Heart right ventricle (tissue), 16 donors: ENCODE measurements at places on chromosomes 13 and 19. TPM values are rescaled to one million over a fixed set of nuclear protein-coding genes. Genes with fewer than 3 reads are reported as not detected.

The SIGLEC14 gene
- polyA plus RNA-seq: 0.37 TPM

DNA sequence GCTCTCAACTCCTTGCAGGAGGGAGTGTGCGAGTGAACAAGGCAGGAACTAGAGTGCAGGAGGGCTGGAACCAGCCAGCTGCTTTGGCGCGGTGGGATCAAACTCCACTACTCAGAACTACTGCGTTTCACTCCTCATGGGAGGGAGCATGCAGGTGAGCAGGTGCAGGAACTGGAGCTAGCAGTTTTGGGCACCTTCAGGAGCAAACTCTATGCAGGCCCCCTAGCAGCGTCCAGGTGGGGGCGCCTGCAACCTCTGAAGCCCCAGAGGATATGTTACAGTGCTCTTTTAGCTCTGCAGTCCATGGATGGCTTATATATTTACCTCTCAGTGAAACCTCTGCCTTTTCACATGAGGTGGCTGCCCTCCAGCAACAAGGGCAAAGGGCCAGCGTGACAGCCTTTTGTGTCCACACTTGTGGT lies 1303.4 kb downstream of the PCDH9 start:
- H3K4me1 ChIP-seq: no peaks in the 10 kb centered on the region
- no peak overlapping the region for H3K27ac ChIP-seq
- H3K27me3 ChIP-seq: no peaks in the 10 kb centered on the region
- no peak overlapping the region for H3K4me3 ChIP-seq
- peak; percentile 11 for DNase-seq

GRCh38 chr19:19171821-19172532 lies 1.9 kb upstream of the MEF2B start:
- no peak for DNase-seq
- H3K4me1 ChIP-seq: peaks cover 14% of the 10 kb centered on the region
- no peaks in the 10 kb centered on the region for H3K27me3 ChIP-seq
- no peak overlapping the region for H3K4me3 ChIP-seq
- H3K27ac ChIP-seq: no peak overlapping the region

GRCh38 chr19:14659874-14660489 lies 14.7 kb downstream of the ADGRE3 start:
- peaks cover 16% of the 10 kb centered on the region for H3K27me3 ChIP-seq
- no peak for DNase-seq
- no peak overlapping the region for H3K4me3 ChIP-seq

GRCh38 chr13:75123428-75123827 lies 358.5 kb downstream of the TBC1D4 start:
- no peak overlapping the region for H3K4me3 ChIP-seq
- no peaks in the 10 kb centered on the region for H3K27me3 ChIP-seq
- H3K36me3 ChIP-seq: no peaks in the 10 kb centered on the region
- no peaks in the 10 kb centered on the region for H3K4me1 ChIP-seq
- no peak overlapping the region for H3K27ac ChIP-seq
- DNase-seq: no peak

DNA sequence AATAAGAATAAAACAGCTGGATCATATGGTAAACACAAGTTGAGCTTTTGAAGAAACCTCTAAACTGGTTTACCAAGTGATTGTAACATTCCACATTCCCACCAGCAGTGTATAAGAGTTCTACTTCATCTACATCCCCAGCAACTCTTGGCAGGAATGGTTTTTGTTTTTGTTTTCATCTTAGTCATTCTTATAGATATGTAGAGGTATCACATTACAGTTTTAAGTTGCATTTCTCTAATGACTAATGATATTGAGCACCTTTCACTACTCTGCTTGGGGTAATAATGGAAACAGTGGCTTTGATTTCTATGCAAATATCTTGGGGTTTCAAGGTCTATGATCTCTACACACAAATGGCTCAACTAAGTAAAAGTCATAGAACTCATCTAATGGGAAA lies 614.5 kb downstream of the TBC1D4 start:
- H3K4me3 ChIP-seq: no peak overlapping the region
- no peaks in the 10 kb centered on the region for H3K36me3 ChIP-seq
- no peaks in the 10 kb centered on the region for H3K27me3 ChIP-seq
- DNase-seq: no peak

DNA sequence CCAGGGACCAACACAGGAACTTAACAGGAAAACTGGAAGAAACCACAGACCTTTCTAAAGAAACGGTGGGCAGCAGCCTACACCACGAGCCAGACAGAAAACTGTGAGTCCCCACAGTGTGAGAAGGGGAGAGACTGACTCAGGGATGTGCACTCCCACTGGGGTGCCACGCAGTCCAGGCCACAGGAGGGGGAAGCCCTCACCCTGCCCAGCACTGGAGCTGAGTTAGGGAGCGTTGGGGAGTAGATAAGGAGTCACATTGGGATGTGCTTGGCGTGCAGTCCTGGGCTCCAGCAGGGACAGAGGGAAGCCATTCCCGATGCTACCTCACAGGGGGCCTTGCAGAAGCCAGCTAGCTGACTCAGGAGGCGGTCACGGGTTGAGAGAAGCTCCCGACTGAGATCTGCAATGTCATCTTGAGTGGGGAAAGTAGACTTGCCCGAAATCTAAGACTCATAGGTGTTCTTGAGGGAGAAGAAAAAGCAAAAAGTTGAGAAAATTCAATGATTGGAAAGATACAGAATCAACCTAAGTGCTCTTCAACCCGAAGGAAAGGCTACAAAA lies 17.3 kb downstream of the SIGLEC8 start:
- DNase-seq: no peak
- H3K36me3 ChIP-seq: no peaks in the 10 kb centered on the region
- no peak overlapping the region for H3K4me3 ChIP-seq
- no peak overlapping the region for H3K27ac ChIP-seq

The KHSRP gene
- polyA plus RNA-seq: 73.7 TPM

DNA sequence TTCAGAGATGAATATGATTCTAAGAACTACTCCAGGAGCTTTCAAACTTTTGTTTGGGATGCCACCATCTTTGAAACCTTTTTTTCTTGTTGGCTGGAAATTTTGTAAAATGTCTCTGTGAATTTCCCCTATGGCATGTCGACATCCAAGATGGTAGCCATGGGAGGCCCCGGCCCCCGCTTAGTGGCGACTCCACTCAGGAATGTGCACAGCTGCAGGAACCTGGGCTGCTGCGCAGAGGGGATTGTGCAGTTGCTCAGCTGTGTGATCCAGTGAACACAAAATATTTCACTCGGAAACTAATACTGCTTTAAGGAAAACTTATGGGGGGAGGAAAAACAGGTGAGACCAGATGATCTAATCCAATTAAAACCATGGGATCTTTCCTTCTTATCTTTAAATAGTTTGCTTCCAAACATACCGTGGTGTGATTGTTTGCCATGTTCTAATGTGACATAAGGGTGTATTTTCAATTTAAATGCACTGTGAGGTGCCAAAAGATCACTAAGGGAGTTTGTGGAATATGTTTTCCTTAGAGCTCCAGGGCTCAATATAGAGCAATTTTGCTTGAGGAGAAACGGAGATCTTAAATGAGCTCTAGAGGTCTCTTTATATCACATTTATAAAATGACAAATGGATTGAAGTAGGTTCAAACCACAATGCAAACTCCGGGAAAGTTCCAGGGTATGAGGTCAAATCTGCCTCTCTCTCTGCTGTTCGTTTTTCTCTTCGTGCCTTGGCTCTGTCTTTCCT lies 497.7 kb downstream of the FGF9 start:
- H3K36me3 ChIP-seq: no peaks in the 10 kb centered on the region
- H3K27me3 ChIP-seq: no peaks in the 10 kb centered on the region
- DNase-seq: no peak
- H3K4me1 ChIP-seq: no peaks in the 10 kb centered on the region
- no peak overlapping the region for H3K4me3 ChIP-seq

The CGB7 gene
- 0.37 TPM for polyA plus RNA-seq

DNA sequence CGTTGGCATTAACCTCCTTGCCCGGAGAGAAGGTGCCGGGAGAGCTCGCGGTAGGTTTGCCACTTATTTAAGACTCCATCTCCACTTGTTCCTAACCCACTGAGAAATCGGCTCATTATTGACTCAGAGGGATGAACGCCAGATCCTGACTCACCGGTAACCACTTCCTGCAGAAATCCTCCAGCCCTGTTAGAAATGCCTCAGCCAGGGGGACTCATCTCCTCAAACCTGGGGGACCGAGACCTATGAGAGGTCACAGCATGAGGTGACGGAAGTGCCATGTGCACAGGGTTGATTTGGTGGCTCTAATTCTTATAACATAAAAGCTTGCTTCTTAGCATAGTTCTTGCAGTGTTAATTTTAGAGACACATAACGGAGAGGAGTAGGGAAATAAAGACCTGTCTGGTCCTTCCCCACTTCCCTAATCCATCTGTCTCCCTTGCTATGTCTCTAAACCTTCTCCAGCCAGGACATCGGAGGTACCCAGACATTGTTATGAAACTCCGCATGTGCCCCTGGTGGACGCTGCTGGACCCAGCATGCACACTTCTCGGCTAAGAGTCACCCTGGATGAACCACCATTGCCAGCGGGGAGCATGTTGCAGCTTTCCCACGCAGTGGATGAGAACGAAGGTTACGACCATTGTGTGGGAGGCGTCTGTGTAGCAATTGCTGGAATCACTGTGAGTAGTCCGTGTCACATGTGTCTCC lies 158.9 kb downstream of the EFNB2 start:
- no peaks in the 10 kb centered on the region for H3K36me3 ChIP-seq
- H3K27ac ChIP-seq: no peak overlapping the region
- H3K4me3 ChIP-seq: no peak overlapping the region
- no peak for DNase-seq

- no peaks in the 10 kb centered on the region for H3K27me3 ChIP-seq
- peak overlapping the region; percentile 83 for H3K27ac ChIP-seq
- H3K4me3 ChIP-seq: peak overlapping the region; percentile 84
- H3K4me1 ChIP-seq: peaks cover 6% of the 10 kb centered on the region
- H3K36me3 ChIP-seq: no peaks in the 10 kb centered on the region
Measured at GRCh38 chr19:2820112-2820702, 539 bp downstream of the ZNF554 start.

GRCh38 chr13:97843189-97843588 lies 110.3 kb upstream of the IPO5 start:
- no peak for DNase-seq

The COX7A1 gene
- polyA plus RNA-seq: 2,441 TPM

The APC2 gene
- 0.15 TPM for polyA plus RNA-seq

The CCL25 gene
- not detected for polyA plus RNA-seq

DNA sequence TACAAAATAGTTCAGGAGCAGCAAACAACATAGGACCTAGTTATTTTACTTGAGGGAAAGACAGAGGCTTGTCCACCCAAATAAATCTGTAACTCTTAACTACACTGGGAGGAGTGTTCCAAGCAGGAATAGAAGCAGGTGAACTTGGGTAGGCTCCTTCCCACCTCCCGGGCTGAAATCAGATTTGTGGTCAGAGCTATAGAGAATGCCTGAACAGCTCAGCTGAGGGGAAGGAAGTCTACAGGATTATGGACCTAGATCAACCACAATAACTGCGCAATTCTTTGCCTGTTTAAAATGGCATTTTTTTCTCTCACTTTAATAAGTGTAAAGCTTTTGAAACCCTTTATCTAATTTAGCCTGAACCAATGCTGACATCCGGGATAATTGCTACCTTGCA lies 73.5 kb upstream of the IRS2 start:
- H3K27ac ChIP-seq: no peak overlapping the region
- H3K4me1 ChIP-seq: no peaks in the 10 kb centered on the region
- no peak for DNase-seq
- no peaks in the 10 kb centered on the region for H3K27me3 ChIP-seq
- H3K36me3 ChIP-seq: no peaks in the 10 kb centered on the region
- no peak overlapping the region for H3K4me3 ChIP-seq

- no peaks in the 10 kb centered on the region for H3K27me3 ChIP-seq
- peaks cover 6% of the 10 kb centered on the region for H3K4me1 ChIP-seq
- no peak for DNase-seq
Measured at GRCh38 chr13:44298314-44298713, 75.3 kb upstream of the SERP2 start.

DNA sequence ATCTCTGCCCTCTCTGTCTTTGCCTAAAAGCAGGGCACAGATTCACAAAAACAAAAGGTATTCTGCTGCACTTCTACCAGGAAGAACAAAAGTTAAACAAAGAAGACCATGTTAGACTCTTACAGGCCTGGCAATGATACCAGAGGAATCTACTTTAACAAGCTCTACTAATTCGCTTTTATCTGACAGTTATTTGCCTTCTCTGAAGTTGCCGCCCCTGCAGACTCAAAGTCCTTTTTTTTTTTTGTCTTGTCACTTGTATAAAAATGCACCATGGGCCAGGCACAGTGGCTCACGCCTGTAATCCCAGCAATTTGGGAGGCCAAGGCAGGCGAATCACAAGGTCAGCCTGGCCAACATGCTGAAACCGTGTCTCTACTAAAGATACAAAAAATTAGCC lies 176.5 kb upstream of the UBL3 start:
- DNase-seq: no peak
- no peak overlapping the region for H3K4me3 ChIP-seq
- no peaks in the 10 kb centered on the region for H3K4me1 ChIP-seq
- no peaks in the 10 kb centered on the region for H3K27me3 ChIP-seq
- no peak overlapping the region for H3K27ac ChIP-seq

The BRCA2 gene
- 0.07 TPM for polyA plus RNA-seq

DNA sequence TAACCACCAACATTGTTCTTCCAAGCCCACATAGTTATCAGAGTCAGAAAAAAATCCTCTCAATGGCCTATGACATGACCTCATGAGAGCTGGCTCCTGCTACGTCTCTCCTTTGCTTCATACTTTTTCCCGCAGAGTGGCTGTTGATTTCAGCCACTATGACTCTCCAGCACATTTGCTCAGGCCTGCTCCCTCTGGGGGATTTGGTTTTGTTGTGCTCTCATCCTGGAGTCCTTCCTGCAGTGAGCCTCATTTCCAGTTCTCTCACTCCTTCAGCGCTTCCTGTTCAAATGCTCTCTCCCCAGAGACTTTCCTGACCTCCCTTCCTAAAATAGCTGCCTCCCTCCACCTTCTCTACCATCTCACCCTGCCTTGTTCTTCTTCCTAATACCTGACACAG lies 72.0 kb upstream of the USP29 start:
- no peaks in the 10 kb centered on the region for H3K27me3 ChIP-seq
- DNase-seq: no peak
- no peaks in the 10 kb centered on the region for H3K36me3 ChIP-seq
- H3K4me3 ChIP-seq: no peak overlapping the region
- H3K4me1 ChIP-seq: no peaks in the 10 kb centered on the region
- no peak overlapping the region for H3K27ac ChIP-seq

DNA sequence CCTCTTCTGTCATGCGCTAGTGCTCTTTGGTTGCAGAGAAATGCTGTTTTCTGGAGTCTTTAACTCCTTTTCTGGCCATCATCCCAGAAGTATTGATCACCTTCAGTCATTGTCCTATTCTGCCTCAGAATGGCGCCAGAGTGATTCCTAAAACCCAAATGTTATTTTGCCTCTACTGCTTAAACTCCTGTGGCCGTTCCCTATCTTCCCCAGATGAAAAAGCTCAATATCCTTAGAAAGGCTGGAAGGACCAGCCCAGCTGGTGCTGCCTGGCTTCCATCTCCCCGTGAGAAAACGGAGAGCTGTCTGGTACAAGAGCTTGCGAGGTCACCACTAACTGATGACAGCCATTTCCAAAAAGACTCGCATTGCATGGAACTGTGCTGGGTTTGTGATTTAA lies 179.1 kb downstream of the RBM26 start:
- no peak overlapping the region for H3K4me3 ChIP-seq
- H3K4me1 ChIP-seq: no peaks in the 10 kb centered on the region
- no peak for DNase-seq
- no peak overlapping the region for H3K27ac ChIP-seq

- no peak overlapping the region for H3K27ac ChIP-seq
- H3K4me1 ChIP-seq: no peaks in the 10 kb centered on the region
- H3K27me3 ChIP-seq: no peaks in the 10 kb centered on the region
- no peak for DNase-seq
Measured at GRCh38 chr13:97781891-97782305, 171.6 kb upstream of the IPO5 start.
